Activated CD4-positive, alpha-beta T cell treated with anti-CD3 and anti-CD28 coated beads, Interleukin-2, amount 50 U/mL, for 4 hours (primary cell): ENCODE measurements at places on chromosomes 7 and 10.

DNA sequence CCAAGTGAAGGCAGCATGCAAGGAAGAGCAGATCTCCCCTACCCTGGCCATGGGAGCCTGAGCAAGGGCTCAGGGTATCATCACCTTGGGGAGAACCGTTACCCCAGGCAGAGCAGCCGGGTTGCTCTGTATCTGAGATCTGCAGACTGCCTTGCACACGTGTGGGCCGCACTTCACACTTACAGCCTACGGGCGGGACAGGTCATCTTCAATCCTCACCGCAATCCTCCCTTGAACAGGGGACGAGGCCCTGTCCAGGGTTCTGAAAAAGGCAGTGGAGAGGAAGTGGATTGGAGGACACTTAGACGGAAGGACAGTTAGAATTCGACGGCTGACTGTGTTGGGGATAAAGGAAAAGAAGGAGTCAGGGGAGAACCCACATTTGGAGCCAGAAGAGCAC is 51.4 kb downstream of the NPS start:
- no peak for DNase-seq

- no peak for DNase-seq
Observed at GRCh38 chr7:81025360-81025759, 106.5 kb upstream of the SEMA3C start.

DNA sequence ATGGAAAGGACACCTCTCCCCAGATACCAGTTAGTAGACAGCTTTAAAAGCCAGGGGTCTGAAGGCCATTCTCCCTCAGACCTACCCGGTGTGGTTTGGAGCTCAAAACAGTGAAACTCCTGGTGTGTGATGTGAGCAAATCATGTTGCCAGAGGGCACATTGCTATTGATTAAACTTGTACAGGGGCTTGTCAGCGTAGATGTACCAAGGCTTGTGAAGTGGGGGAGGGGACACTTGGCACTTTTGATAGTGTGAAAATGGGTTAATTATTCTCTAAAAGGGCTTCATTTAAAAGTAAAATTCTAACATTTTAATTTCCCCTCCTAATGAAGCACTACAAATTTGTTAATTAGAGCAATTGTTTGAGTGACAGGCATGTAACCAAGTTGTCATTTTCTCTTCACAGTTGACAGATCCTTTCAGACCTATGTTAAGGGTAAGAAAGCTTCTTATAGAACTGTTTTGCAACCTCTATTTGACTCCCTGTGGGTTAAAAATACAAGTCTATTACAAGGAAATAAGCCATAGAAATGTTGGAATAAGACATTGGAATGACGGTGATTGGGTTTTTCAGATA is 356.9 kb upstream of the GALNT17 start:
- no peak for DNase-seq

DNA sequence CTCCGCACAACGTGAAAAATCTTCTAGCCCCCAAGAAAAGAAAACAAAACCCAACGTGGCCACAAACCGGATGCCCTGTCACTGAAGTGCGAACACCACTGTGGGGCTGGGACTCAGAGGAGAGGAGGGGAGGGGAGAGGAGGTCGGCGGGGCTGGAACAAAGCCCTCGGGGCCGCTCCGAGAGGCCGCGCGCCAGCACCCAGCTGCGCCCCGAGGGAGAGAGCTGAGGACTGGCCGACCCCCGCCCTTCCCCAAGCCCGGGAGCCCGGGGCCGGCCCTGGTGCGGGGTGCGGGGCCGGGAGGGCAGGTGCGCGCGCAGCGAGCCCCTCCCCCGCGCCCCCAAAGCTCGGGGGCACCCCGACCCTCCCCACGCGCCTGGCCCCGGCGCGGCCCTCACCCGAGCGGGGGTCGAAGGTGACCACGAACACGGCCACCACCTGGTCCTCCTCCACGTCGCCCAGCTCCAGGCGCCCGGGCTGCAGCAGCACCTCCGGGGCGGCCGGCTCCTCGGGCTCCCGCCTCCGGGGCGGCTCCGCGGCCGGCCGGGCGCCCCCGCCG is 398 bp downstream of the DENND11 start:
- peak; percentile 48 for DNase-seq

- DNase-seq: no peak
Observed at GRCh38 chr7:111018447-111018846, 72.5 kb upstream of the LRRN3 start.

GRCh38 chr7:105473163-105473562 is 48.9 kb downstream of the PUS7 start:
- no peak for DNase-seq

DNA sequence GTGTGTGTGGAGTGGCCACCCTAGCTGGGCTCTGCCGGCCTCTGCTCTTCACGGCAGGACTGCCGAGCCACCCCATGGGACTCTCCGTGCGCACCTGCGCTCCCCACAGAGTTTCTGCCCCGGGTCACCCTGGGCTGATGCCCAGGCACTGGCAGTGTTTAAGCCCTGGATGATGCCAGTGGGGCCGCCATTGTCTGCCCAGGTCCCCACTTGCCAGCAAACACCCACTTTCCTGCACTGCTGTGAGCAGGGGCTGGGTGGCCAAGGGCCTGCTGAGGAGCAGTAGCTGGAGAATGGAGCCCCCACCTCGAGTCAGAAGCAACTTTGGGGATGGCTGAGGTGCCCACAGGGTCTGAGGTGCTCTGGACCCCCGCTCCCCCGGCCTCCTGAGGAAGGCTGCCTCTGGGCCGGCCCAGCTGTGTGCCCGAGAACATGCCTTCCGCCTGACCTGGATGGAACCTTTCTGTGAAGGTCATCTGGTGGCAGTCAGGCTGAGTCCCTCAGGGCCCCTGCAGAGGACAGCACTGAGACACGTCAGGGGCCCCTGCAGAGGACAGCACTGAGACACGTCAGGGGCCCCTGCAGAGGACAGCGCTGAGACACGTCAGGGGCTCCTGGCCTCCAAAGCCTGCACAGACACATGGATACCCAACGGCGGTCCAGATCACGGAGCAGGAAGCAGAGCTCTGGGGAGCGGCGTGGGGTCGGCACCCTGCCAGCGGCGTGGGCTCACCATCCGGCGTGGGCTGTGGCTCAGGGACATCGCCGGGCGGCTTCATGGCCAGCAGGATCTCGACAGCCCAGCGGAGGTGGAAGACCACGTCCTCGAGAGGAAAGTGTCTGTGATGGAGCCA is 62.0 kb downstream of the CFAP46 start:
- no peak for DNase-seq

DNA sequence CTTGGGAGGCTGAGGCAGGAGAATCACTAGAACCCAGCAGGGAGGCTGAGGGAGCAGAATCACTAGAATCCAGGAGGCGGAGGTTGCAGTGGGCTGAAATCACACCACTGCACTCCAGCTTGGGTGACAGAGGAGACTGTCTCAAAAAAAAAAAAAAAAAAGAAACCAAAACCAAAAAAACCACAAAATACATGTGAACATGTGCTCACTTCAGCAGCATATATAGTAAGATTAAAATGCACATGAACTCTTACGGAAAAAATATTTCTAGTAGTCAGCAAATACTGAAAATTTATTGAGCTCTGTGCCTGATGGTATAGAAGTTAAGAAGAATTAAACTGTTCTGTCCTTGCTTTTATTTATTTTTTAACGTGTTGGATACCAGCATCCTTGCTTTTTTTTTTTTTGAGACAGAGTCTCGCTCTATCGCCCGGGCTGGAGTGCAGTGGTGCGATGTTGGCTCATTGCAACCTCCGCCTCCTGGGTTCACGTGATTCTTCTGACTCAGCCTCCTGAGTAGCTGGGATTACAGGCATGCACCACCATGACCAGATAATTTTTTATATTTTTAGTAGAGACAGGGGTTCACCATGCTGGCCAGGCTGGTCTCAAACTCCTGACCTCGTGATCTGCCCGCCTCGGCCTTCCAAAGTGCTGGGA is 9.6 kb upstream of the ZNF487 start:
- peak; percentile 44 for DNase-seq

- no peak for DNase-seq
Observed at GRCh38 chr10:78851647-78852046, 217.1 kb upstream of the ZMIZ1 start.

- no peak for DNase-seq
Observed at GRCh38 chr10:100043796-100044195, 34.0 kb upstream of the DNMBP start.

- DNase-seq: no peak
Observed at GRCh38 chr10:101131962-101132635, 999 bp downstream of the TLX1 start.

GRCh38 chr7:79980376-79980775 is 154.3 kb upstream of the GNAI1 start:
- no peak for DNase-seq

DNA sequence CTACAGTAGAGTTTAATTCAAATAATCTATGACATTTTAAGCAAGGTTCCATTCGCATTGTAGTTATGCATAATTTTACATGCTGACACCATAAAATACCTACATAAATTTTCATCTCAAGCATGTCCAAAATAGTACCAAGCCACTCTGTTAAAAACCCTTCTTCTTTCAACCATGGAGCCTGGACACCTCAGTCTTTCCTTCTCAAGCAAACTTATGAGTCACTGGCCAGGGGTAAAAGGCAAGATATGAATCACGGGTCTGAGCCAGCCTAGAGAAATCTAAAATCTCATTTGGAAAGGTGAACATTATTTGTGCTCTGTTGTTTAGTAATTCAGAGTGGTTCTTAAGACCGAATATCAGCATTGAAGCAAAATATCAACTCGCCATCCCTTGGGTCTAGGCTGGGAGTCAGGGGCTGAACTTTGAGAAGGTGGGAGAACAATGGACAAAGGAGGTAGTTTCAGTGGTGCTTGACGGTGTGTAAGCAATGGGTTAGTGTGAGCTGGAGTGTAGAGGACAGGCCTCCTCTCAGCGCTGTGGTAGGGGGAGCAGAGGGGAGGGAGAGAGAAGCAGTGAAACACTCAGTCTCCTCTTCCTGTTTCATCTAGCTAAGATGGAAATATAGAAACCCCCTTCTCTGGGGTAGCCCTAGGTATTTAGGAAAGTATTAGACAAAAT is 19.1 kb upstream of the GPAM start:
- no peak for DNase-seq

DNA sequence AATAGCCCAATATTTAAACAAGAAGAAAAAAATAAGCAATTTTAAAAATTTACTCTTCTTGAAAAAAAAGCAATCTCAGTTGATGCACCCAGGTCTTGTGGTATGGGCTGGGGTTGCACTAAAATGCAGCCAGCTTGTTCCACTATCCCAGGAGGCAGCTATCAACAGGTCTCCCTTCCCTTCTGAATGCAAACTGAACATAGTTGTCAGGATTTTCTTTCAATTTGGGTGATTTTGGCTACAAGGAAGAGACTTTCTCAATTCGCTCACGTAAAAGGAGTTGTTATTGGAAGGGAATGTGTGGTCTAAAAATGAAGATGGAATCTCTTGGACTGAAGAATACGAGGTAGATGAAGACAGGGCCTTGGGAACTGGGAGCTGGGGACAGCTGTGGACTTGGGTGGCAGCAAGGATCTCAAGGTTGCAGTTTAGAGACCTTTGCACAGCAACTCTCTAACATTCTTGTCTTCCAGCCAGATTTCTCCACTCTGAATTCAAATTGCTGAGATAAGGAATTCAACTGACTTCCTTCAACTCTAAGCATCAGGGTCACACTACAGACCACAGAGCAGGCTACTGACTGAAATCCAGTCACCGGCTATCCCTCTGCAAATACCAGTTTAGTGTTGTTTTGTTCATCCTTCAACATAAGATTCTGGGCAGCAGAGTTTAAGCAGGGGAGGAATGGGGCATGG is 3.1 kb upstream of the TMEM26 start:
- DNase-seq: no peak

- DNase-seq: no peak
Observed at GRCh38 chr7:128021366-128021765, 9.9 kb downstream of the LRRC4 start.

GRCh38 chr10:33493978-33494377 is 159.5 kb upstream of the NRP1 start:
- DNase-seq: no peak

GRCh38 chr10:92173996-92174395 is 116.9 kb downstream of the CPEB3 start:
- DNase-seq: no peak
